ENCODE measurements at places on chromosomes 2 and 18.

DNA sequence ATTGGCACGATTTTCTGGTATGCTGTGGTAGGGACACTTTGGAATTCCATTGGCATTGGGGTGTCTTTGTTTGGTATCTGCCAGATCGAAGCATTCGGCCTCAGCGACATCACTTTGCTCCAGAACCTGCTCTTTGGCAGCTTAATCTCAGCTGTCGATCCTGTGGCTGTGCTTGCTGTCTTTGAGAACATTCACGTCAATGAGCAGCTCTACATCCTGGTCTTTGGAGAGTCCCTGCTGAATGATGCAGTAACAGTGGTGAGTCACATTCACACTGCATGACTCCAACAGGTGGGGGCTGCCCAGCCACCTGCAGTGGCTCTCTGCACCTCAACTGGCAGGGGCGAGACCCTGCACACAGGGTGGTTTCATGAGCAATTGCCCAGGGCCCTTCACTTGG lies 38.4 kb downstream of the SLC9A2 start:
- no peak for DNase-seq

DNA sequence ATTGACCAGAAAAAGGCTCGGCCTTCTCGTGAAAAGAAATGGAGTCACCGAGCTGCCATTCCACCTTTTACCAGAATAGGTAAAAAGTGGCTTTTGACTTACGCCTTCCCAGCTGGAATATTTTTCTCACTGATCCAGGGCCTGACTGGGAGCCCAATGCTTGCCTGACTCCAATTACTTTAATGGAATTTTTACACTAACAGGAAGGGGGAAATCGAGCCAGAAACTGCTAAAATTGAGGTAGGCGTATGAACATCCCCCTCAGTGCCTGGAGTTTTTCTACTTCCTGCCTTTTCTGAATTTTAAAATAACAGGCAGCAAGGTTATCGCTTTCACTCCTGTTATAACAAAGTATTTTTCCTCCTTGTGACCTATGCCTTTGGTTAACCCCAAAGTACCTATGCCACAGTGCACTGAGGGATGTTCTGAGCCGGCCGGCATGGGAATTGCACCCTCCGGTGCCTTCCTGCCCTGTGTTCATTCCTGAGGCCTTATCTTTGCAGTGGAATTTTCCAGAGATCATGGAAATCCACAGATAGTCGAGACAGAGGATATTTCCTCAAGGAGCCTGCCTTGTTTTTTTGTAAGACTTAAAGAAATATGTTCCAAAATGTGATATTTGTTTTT lies 18.3 kb upstream of the RPL31 start:
- no peak for DNase-seq

- DNase-seq: no peak
Measured at GRCh38 chr2:109185821-109186570, 57.0 kb downstream of the SH3RF3 start.

GRCh38 chr2:176076796-176077195 lies 7.0 kb downstream of the EVX2 start:
- no peak for DNase-seq

DNA sequence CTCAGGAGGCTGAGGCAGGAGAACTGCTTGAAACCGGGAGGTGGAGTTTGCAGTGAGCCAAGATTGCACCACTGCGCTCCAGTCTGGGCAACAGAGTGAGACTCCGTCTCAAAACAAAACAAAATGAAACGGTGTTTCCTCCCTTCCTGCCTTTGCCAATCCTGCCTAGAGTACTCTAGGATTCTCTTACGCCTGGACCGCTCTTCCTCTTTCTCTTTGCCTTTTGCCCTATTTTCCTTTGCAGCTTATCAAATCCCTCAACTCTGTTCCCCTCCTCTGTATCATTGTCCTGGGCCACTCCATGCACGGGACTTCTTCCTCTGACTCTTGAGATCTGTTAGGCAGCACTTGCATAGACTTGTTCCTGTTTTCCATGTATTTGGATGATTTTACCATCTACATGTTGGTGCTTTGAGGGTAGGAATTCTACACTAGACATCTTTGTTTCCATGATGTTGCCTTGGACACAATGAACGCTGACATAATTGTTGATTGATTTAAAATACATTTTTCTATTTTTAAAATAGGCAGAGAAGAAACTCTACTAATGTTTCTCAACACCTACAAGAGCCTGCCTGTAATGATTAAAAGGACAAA lies 24.8 kb upstream of the ACYP2 start:
- no peak for DNase-seq

DNA sequence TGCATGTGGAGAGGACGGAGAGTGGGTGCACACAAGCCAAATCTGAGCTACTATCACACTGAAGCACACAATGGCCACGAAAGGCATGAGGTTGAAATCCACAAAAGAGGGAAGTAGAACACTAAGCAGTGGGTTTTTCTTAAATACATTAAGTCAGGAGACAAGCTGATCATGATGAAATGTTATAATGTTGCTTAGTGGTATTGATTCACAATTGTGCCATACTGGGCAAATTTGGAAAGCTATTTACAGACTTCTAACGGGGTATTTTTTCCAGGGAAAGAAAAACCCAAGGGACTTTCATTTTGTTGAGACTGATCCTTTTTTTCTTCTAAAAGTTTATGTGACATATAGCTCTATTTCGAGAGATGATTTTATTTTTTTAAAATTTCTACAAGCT lies 100.8 kb upstream of the CNGA3 start:
- DNase-seq: no peak

All from CD4-positive, alpha-beta T cell treated with Interleukin-2 at 100 ng/mL for 4 hours (primary cell).